A549 treated with Hydrocortisone at 1 μM for 4 hours (cell line): ENCODE measurements at places on chromosomes 11 and 22. TPM values are rescaled to one million over a fixed set of nuclear protein-coding genes. Genes with fewer than 3 reads are reported as not detected.

TRIM49 gene
- total RNA-seq: 0.05 to 0.12 TPM (median 0.10 TPM) in 3 of 5 replicates, not detected in the others

OR4C3 gene
- total RNA-seq: not detected in 5 replicates

RTN4R gene
- 8.0 to 14.9 TPM (median 12.4 TPM) in 5 replicates for total RNA-seq

VPREB1 gene
- total RNA-seq: not detected in 5 replicates

APOBEC3H gene
- total RNA-seq: 0.21 to 0.53 TPM (median 0.25 TPM) in 5 replicates

HTR3A gene
- not detected in 5 replicates for total RNA-seq

CHRM4 gene
- 0.25 to 0.86 TPM (median 0.55 TPM) in 5 replicates for total RNA-seq

LRRC74B gene
- 0.02 to 0.07 TPM (median 0.07 TPM) in 3 of 5 replicates, not detected in the others for total RNA-seq

PNPLA3 gene
- 0.70 to 1.0 TPM (median 0.83 TPM) in 5 replicates for total RNA-seq

KIRREL3 gene
- total RNA-seq: 9.7 to 12.0 TPM (median 10.3 TPM) in 5 replicates

TPST2 gene
- 7.0 to 10.9 TPM (median 8.2 TPM) in 5 replicates for total RNA-seq

OR8G1 gene
- total RNA-seq: not detected in 5 replicates

SERPIND1 gene
- total RNA-seq: 0.07 TPM in 1 of 5 replicates, not detected in the others
